Activated naive CD8-positive, alpha-beta T cell treated with anti-CD3 and anti-CD28 coated beads, Interleukin-2, amount 10 ng/mL, durations not matched to agents 7 days and 5 days (primary cell): ENCODE measurements at places on chromosomes 3 and 15. TPM values are rescaled to one million over a fixed set of nuclear protein-coding genes. Genes with fewer than 3 reads are reported as not detected.

The SEMA3G gene
- 0.09 TPM for total RNA-seq

The ISLR gene
- not detected for total RNA-seq

The HTR3E gene
- total RNA-seq = not detected

The CD86 gene
- 0.42 TPM for total RNA-seq

The RLBP1 gene
- not detected for total RNA-seq

The TMCO5A gene
- not detected for total RNA-seq

The XIRP1 gene
- total RNA-seq = not detected

The MGA gene
- 43.1 TPM for total RNA-seq

The NMNAT3 gene
- total RNA-seq = 1.2 TPM

The BOC gene
- not detected for total RNA-seq

The CADM2 gene
- 0.62 TPM for total RNA-seq

The PEX11A gene
- total RNA-seq = 3.7 TPM

The MESP2 gene
- total RNA-seq = not detected

The ACAN gene
- total RNA-seq = not detected

The SV2B gene
- 0.08 TPM for total RNA-seq

- no peak for DNase-seq
These were observed 180.0 kb downstream of the CBLB start for GRCh38 chr3:105688821-105689220.

DNA sequence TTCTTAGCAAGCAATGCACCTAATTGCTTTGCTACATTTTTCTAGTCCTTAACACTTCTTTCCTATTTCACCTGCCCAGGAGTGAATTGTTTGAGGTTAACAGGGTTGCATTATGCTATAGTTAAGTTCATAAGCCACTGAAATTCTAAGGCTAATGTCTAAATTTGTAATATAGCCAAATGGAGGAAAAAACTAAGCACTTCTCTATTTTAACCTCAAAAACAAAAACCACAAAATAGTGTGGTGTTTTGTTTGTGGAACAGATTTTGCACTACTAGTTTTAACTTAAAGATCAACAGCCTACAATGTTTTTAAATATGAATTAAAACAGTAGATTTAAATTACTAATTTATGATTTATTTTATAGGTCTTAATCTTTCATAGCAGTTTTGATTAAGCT is 5.5 kb downstream of the ATOSA start:
- DNase-seq = no peak

DNA sequence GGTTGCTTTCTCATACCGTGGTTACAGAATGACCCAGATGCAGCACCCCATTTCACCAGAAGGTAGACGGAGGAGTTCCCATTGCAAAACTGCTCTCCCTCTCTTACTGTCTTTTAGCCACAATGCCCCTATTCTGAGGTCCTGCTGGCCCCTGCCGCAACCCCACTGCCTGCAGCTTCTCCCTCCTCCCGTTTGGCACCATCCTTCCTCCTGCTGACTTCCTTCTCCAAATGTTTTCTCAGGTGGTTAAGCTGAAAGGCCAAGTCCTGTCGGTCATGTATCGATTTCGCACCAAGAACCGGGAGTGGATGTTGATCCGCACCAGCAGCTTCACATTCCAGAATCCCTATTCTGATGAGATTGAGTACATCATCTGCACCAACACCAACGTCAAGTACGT is 132.3 kb upstream of the ABHD17C start:
- DNase-seq = no peak

DNA sequence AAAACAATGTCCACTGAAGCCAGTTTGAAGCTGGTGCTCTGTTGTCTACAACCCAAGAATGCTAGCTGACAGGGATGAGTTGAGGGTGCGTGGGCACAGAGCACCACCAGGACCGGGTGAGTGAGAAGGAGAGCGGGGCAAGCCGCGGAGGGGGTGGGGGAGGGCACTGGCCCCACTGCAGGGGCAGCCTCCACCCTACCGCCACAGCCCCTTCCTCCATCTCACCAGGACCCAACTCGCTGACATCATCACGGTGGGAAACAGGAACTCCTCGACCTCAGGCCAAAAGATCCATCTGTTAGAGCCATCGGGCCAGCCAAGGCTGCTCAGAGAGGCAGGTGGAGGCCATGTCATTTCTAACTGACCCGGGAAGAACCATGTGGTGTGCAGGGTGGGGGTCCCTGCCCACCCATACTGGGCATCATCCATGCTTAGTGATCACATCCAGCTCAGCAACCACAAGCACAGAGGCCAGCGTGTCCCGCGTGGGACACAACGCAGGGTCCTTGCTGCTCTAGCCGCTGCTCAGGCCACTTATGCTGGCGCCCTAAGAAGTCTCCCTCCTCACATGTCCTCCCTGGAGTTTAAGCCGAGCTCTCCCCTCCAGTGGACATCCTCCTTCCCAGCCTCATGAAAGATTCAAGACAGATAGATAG is 57.6 kb upstream of the GATA2 start:
- no peak for DNase-seq

DNA sequence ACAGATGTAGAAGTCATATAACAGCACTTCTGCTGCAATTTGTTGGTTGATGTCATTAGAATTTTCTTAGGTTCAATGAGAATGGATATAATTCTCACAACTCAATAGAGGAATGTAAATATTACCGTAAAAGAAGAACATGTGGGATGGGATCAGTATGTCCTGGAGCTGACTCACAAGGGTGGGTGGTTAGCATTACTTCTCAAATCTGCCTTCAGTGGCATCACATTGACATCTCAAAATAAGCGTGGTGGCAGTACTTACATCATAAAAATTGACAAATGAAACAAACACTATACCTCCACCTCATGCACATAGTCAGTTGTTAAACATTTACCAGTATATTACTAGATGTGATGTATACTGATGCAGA is 1068.0 kb upstream of the CADM2 start:
- DNase-seq = no peak

GRCh38 chr3:14725013-14725412 is 50.1 kb downstream of the C3orf20 start:
- DNase-seq = no peak

DNA sequence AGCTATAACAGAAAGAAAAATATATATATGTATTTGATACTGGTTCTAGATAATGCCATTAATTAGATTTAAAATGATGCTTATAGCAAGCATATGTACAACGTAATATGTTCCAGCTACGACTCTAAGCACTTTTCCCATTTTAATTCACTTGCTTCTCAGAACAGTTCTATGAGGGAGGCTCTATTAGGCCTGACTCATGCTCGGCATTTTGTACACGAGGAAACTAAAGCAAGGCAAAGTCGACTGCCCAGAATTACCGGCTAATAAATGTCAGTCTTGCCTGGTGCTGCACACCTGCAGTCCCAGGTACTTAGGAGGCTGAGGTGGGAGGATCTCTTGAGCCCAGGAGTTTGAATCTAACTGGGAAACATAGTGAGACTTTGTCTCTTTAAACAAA is 106.0 kb downstream of the PTPRG start:
- DNase-seq = no peak

- no peak for DNase-seq
These were observed 917 bp downstream of the LNP1 start for GRCh38 chr3:100402256-100402655.

GRCh38 chr3:46239301-46239938 is 2.8 kb upstream of the CCR3 start:
- no peak for DNase-seq

GRCh38 chr15:83250781-83251180 is 33.7 kb downstream of the BNC1 start:
- no peak for DNase-seq

DNA sequence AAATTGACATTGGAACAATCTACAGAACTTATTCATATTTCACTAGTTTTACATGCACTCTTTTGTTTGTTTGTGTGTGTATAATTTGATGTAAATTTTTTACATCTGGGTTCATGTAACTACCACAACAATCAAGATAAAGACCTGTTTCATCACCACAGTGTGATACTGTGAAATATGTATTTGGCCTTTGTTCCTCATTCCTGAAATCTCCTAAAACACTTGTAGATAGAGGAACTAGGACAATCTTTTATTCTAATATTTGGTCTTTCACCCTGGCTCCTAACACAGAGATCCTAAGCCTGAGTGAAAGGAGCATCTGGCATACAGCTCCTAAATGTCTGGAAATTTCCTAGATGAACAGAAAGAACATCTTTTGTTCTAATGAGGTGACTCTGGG is 155.0 kb upstream of the GPR149 start:
- DNase-seq = no peak

GRCh38 chr15:91146728-91147127 is 46.7 kb downstream of the SV2B start:
- no peak for DNase-seq

- no peak for DNase-seq
These were observed 101.1 kb upstream of the THRB start for GRCh38 chr3:24595796-24596195.

DNA sequence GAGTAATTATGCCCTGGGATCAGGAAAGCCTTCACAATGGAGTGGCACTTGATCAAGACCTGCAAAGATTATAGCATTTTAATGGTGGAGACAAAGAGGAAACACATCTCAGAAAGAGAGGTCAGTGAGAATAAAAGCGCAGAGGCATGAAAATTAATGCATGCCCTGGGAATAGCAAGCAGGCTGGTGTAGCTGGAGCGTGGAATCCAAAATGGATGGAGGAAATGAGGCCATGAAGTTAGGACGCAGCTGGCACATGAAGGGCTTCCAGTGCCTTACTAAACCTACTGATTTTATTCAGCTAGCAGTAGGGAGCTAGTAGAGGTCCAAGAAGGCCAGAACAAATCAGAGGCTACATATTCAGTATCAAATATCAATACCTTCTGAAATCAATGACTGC is 38.1 kb downstream of the TMEM212 start:
- DNase-seq = no peak

GRCh38 chr15:63276342-63277037 is 915 bp upstream of the APH1B start:
- DNase-seq = no peak

- DNase-seq = no peak
These were observed 12.4 kb downstream of the USP4 start for GRCh38 chr3:49327485-49327884.

DNA sequence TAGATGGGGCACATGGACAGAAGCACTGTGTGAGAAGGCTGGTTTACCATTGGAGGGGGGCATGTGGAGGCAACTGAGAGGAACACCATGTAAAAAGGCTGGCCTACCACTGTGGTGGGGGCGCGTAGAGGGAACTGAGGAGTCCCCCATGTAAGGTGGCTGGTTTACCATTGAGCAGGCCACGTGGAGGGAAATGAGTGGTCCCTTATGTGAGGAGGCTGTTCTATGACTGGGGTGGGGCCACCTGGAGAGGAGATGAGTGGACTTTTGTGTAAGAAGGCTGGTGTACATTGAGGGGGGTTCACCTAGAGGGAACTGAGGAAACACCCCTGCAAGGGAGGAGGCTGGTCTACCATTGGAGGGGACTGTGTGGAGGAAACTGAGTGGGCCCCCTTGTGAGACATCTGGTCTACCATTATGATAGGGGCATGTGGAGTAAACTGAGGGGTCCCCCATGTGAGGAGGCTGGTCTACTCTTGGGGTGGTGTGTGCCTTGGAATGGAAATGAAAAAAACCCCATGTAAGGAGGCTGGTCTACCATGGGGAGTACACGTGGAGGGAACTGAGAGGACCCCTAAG is 156.9 kb downstream of the FBLN2 start:
- DNase-seq = peak; percentile 5

DNA sequence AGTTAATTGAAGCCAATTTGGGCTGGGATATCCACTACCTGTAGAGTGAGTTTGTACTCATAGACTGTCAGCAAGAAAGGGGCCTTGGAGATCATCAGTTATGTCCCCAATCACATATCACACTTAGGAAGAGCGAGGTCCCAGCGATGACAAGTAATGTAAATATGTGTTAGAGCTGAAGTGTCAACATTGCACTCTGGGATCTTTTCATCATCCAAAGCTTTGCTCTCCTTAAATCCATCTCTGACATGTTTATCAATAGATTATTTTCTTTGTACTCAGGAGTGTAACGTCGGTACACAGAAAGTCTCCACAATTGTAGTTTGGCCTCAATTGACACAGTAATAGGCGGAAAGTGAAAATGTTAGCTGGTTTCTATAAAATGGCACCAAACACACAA is 113.7 kb upstream of the TPRG1 start:
- no peak for DNase-seq

DNA sequence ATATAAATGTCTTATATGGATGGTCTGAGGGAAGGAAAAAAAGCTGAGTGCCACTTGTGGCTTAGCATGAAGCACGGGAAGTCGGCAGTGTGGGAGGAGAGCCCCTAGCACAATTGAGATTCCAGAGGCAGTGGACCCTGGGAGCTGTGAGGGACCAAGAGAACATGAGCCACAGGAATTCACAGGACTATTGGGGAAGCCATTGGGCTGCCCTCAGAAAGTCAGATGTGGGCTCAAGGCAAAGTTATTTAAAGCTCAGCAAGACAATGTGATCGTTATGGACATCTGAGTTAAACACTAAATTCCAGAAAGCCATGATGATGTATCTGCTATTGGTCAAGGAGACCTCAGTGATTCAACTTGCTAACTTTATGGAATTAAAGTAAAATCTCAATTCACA is 380.8 kb upstream of the IL12A start:
- DNase-seq = no peak

DNA sequence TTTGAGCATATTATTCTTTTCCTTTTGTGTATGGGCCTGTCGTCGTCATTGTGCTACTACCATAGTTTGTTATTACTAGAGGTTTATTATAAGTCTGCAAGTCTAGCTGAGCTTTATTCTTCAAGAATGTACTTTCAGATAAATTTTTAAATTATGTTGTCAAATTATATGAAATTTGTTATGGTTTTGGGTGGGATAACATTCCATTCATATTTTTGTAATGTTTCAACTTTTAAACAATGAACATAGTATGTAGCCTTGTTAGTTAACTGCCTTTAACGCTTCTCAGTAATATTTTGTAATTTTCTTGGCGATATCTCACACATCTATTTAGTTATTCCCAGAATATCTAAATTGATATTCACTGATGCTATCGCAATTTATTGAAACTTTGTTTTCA is 41.6 kb upstream of the GOLGA8B start:
- no peak for DNase-seq

- DNase-seq = no peak
These were observed 1059.2 kb downstream of the ZPLD1 start for GRCh38 chr3:103494011-103494410.

- DNase-seq = no peak
These were observed 45.9 kb downstream of the CHAC1 start for GRCh38 chr15:40999190-40999589.

DNA sequence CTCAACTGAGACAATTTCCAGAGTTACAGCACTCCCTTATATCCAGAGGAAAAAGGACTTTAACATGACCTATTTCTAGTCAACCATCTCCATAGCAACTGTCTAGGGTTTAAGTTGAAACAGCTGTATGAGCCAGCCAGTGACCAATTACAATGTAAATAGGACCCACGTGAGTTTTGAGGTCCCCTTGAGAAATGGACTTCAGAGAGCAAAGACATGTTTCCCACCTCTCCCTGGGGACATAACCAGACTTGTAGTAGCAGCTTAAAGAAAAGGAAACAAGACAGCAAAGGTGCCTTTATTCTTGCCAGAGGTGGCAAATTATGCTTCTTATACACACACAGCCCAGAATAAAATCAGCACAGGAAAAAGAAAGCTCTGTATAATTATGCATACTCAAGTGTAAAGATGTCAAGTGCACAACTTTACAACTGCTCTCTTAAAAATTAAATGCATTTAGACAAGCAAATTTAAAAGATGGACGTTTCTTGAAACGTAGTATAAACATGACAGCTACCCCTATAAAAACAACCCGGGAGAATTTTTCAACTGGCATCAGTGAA is 40.2 kb downstream of the SUMF1 start:
- DNase-seq = no peak

- no peak for DNase-seq
These were observed 54.3 kb downstream of the SMAD6 start for GRCh38 chr15:66756295-66756694.

GRCh38 chr3:188417271-188417696 is 263.3 kb downstream of the LPP start:
- no peak for DNase-seq

GRCh38 chr15:35912196-35912595 is 366.2 kb upstream of the DPH6 start:
- DNase-seq = no peak
